ENCODE measurements at places on chromosomes 3 and 15.

DNA sequence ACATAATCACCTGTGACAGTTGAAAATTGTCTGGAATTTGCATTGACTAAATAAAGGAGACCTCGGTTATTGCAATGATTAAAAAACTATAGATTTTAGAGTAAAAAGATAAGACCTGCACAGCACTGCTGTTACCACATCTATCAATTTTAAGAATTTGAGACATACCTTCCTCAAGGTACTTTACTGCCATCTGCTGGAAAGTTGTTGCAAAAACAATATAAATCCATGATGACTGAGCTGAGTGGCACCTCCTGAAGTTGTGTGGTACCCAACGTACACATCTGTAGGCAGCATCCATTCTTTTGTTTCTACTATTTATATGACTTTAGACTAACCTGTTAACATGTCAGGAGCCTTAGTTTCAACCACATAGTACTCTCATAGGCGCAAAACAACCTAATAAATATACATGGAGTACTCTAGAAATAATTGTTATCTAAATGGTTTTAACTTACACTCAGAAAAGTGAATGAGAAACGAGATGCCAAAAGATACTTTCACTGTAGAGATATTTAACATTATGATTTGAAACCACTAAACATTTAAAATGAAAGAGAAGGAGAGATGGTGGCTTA is 106.7 kb downstream of the GHSR start:
- DNase-seq: no peak

GRCh38 chr3:97656638-97657037 is 107.9 kb upstream of the ARL6 start:
- DNase-seq: no peak

DNA sequence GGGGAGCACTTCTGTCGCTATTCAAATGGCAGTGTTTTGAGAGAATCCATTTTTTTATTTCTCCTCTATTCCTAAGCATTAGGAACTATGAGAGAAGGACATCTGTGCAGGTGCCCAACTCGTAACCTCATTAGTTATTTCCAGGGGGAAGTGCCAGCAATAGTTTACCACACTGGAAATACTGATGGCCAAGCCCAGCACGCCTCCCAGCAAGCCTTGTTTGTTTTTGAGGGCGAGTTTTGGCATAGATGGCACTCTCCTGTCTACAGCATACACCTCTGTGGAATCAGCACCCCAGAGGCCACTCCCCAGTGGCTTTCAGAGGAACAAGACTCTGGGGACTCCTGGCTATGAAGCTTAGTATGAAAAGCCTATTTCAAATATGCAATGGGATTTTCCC is 36.6 kb downstream of the FAN1 start:
- no peak for DNase-seq

DNA sequence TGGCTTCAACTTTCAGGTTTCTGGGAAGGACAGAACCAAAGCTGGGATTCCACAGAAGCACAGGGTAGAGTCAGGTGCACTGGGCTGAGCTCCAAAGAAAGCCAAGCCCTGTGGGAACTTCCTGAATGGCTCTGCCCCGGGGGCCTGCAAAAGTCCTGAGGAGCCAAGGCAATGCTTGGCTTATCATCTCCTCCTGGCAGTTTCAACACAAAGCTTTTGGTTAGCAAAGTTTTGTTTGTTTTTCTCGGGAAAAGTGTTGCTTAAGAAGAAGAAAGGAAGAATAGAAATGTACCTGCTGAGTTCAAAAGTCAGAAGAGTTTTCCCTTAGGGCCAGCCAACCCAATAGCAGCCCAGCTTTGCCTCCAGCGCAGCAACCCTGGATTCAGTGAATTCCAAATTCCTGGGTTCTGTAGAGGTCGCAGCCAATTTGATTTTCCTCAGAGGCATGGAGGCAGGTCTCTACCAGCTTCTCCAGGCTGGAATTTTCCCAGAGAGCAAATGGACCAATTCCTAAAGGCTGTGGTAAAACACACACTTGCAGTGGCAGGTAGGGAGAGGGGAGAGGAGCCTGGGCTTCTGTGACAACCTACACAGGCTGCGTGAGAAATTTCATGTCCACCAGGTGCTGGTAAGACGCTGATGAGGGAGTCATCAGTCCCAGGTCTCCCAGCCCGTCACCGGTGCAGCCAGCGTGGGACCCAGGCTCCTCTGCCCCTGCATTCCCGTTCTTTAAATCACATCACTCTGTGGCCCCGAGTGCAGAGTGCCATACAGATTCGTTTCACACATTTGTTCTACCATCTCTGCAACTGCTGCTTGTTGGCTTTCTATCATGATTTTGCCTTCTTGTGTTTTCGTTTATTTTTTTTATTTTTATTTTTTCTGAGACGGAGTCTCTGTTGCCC is 54.3 kb upstream of the SNRPA1 start:
- no peak for DNase-seq

DNA sequence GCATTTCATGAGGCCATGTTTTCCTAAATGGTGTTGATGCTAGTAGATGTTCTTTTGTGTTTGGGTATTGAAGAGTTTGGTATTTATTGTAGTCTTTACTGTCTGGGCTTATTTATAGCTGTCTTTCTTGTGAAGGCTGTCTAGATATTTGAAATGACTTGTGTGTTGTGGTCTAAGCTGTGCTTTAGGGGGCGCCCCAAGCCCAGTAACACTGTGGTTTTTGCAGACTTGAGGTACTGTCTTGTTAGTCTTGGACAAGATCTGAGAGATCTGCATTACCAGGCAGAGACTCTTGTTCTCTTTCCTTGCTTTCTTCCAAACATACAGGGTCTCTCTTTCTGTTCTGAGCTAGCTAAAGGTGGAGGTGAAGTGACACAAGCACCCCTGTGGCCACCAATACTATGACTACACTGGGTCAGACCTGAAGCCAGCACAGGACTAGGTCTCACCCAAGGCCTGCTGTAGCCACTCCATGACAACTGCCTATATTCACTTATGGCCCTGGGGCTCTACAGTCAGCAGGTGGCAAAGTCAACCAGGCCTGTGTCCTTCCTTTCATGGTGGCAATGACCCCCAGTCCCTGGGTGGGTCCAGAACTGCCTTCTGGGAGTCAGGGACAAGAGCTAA is 152.1 kb upstream of the TBC1D5 start:
- no peak for DNase-seq

DNA sequence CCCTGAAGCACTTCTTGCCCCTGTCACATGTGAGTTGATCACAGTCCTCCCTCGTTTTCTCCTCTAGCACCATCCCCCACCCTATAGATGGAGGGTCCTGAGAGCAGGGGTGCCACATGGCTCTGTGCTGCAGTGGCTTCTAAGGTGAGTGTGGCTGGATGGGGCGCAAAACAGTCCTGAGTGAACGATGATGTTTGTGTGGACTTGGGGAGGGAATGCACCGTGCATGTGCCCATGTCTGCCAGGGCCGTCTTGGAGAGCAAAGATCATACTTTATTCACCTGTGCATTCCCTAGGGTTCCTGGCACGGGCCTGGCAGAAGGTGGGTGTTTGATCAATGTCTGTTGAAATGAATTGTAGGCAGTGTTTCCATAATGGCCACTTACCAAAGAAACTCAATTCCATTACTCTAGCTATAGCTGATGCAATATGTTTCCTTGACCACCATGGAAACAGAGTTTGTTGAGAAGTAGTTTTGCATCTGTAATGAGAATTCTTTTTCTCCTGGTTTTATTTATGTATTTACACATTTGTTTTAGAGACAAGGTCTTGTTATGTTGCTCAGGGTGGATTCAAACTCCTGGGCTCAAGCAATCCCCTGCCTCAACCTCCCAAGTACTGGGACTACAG is 58.0 kb downstream of the ABTB1 start:
- DNase-seq: no peak

GRCh38 chr3:131501949-131502348 is 822 bp downstream of the MRPL3 start:
- no peak for DNase-seq

GRCh38 chr3:139470199-139470598 is 6.1 kb downstream of the RBP2 start:
- no peak for DNase-seq

DNA sequence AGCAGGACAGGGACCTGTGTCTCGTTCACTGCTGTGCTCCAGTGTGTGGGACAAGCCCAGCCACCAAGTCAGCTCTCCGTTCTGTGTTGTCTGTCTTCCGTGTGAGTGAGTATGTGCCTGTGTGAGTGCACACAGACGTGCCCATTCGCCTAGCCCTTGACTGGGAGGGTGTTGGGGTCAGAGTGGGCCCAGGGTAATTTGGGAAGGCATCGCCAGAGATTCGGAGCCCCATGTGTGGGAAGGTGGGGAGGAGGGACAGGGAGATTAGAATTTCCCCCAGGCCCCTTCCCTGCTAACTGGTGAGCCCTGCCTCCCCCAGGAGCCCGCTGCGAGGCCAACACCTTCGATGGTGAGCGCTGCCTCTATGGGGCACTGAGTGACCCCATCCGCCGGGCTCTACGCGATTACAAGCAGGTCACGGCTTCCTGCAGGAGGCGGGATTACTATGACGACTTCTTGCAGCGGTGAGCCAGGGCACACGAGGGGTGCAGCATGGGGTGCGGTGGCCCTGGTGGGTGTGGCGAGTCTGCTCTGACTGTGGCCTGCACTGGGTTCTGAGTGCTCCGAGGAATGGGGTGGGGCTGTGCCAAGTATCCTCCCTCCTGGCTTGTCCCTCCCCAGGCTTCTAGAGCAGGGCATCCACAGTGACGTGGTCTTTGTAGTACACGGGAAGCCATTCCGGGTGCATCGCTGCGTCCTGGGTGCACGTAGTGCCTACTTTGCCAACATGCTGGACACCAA is 3.1 kb downstream of the ABTB1 start:
- DNase-seq: no peak

- no peak for DNase-seq
These were observed 181.7 kb downstream of the BBX start for GRCh38 chr3:107704477-107704876.

GRCh38 chr15:29141308-29142128 is 128.1 kb downstream of the NSMCE3 start:
- DNase-seq: peak; percentile 54

GRCh38 chr3:66138336-66139313 is 82.2 kb upstream of the SLC25A26 start:
- DNase-seq: no peak

DNA sequence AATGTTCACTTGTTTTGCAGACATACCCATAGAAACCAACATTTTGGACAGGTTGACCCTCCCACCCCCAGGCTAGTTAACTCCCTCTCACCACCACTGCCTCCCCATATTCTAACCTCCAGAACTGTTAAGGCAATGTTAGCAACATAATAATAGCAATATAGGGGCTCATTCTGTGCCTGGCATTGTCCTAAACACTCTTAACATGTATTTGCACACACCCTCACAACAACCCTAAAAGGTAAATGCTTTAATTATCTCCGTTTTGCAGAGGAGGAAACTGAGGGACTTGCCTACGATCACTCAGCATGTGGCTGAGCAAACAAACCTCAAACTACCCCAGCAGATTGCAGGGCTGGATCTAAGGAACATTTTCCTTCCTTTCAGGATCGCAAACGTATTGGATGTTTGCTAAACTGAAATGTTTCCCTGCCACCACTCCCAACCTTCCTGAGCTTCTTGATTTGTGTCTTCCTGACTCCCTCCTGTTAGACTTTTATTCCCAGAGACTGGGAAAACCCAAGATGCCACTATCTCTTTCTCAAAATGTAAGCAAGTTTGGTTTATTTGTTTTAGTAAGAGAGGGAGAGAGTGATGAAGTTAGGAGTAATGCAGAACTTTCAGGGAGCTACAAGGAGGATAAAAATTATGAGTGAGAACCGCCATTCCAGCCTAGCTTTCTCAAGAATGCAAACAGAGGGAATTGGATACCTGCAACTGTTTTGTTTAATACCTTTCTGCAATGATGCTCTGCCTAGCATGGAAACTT is 1.3 kb downstream of the SCG5 start:
- no peak for DNase-seq

DNA sequence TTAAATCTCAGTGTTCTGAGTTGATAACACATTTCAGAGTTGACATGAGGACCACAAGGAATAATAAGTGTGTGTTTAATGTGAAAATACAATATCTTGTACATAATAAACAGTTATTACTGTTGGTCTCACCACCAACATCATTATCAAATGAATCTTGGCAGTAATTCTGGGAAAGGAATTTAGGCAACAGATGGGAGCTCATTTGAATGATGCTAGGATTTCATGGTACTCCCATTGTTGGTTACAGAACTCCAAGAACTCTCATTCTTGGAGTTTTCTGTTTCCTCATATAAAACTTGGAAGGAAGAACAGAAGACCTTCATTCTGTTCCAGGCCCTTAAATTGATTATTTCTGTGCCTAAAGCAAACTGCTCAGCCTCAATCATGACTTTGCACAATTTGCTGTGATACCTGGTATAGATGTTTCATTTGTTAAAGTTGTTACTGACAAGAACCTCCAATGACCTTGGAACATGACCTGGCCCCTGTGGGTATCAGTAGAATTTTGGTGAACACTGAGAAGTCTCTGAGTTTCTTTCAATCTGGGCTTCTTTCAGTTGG is 385.8 kb downstream of the LPP start:
- no peak for DNase-seq

GRCh38 chr15:39434163-39434562 is 146.7 kb upstream of the THBS1 start:
- no peak for DNase-seq

- DNase-seq: no peak
These were observed 35.0 kb upstream of the TATDN2 start for GRCh38 chr3:10213156-10213792.

DNA sequence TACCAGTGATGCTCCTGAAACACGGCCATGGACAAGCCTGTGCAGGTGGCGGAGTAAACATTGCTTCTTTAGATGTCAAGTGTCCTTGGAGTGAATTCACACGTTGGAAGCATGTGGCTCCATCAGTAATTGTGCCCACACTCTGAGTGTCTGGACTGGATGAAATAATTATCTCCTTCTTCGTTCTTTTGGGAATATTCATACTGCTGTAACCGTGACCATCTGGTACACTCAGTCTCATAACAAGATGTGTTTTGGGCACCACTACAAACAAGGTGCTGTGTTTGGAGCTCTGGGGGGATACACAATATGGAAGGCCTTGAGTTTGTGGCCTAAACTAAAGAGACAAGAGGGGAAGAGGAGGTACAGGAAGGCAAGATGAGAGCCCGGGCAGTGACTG is 165.6 kb downstream of the APBA2 start:
- no peak for DNase-seq

DNA sequence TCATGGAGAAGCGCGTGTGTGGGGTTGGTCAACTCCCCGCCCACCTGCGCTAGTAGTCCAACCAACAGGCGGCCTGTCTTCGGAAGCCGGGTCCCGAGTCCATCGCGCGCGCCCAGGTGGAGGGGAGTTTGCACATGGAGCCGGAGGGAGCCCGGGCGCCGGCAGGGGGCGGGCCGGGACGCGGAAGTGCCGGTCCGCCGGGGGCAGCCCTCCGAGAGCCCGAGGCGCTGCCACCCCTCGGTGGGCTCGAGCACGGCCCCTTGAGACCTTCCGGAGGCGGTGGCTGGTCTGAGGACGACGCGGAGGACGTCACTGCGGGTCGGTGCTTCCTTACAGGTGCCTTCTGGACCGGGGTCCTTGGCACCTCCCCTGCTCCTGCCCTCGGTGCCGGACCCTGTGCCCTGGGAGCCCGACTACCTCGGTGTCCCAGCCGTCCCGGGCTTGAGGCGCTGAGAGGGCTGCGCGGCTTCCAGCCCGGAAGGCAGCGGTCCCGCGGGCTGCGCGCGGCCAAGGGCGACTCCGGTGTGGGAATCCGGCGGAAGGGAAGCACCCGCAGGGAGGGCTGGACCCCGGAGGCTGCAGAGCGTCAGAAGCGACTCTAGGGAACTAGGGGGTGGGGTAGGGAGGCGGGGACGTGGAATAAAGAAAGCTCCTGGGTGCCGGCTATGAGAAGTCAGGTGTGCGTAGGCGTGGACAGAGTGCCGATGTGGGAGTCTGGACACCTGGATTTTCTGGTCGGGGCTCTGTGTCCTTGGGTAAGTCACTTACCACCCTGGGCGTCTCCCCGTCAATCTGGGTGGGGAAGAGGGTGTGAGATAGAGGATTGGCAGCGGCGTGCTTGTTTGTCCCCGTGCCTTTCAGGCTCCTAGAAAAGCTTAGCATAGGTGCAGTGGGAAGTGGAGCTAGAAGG is 212.3 kb downstream of the FGF12 start:
- DNase-seq: peak; percentile 51

All from RWPE2 (cell line).